Fibroblast of the aortic adventitia (primary cell): ENCODE measurements at places on chromosomes 1 and 21. TPM values are rescaled to one million over a fixed set of nuclear protein-coding genes. Genes with fewer than 3 reads are reported as not detected.

The MCOLN2 gene
- total RNA-seq: 1.1 and 1.2 TPM in 2 replicates

The FAM151A gene
- not detected in 2 replicates for total RNA-seq

The NSL1 gene
- total RNA-seq: 15.9 and 41.1 TPM in 2 replicates

The TDRD10 gene
- not detected in 2 replicates for total RNA-seq

The LCE1C gene
- total RNA-seq: not detected in 2 replicates

The MAEL gene
- total RNA-seq: not detected in 2 replicates

The C1orf94 gene
- total RNA-seq: not detected in 2 replicates

The CTTNBP2NL gene
- total RNA-seq: 24.4 and 27.0 TPM in 2 replicates

The PTP4A2 gene
- total RNA-seq: 428 and 692 TPM in 2 replicates

The SLC6A9 gene
- 6.8 and 25.9 TPM in 2 replicates for total RNA-seq

The RAP1GAP gene
- total RNA-seq: 0.08 and 0.09 TPM in 2 replicates

The SLC25A34 gene
- 0.54 and 0.65 TPM in 2 replicates for total RNA-seq

The LY9 gene
- total RNA-seq: 0.25 TPM in 1 of 2 replicates, not detected in the other

The SLC26A9 gene
- total RNA-seq: not detected in 2 replicates

The RPL11 gene
- 442 and 1,073 TPM in 2 replicates for total RNA-seq

The C1orf210 gene
- total RNA-seq: not detected in 2 replicates

The PERM1 gene
- 0.57 TPM in 1 of 2 replicates, not detected in the other for total RNA-seq

The LEMD1 gene
- 0.36 TPM in 1 of 2 replicates, not detected in the other for total RNA-seq

The LCE3B gene
- total RNA-seq: not detected in 2 replicates

The TMEM51 gene
- total RNA-seq: 1.4 and 6.5 TPM in 2 replicates
